ENCODE measurements at places on chromosomes 12 and 14.

DNA sequence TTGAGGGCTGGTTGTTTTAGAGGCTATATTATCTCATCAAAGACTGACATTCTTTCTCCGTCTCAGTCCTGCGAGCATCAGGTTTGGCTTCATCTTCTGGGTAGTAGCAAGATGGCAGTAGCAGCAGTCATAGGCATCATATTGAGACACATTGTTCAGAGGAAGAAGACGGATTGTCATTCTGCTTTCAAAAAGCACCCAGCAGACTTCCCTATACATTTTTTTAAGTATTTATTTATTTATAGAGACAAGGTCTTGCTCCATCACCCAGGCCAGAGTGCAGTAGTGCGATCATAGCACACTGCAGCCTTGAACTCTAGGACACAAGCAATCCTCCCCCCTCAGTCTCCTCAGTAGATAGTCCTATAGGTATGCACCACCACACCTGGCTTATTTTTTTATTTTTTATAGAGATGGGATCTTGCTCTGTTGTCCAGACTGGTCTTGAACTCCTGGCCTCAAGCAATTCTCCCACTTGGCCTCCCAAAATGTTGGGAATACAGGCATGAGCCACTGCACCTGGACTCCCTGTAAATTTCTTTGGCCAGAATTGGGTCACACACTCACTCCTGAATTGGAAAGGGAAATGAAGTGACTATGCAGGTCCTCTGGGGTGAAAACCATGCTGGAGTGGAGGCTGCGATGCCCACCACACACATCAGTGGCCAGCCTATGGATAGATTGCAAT is 125.4 kb downstream of the SLC38A6 start:
- no peak for DNase-seq

GRCh38 chr12:27824126-27824842 is 44.2 kb upstream of the MANSC4 start:
- no peak for DNase-seq

GRCh38 chr14:61923348-61923747 is 161.1 kb downstream of the SNAPC1 start:
- DNase-seq = no peak

GRCh38 chr12:105485321-105485910 is 154.9 kb downstream of the C12orf75 start:
- DNase-seq = no peak

DNA sequence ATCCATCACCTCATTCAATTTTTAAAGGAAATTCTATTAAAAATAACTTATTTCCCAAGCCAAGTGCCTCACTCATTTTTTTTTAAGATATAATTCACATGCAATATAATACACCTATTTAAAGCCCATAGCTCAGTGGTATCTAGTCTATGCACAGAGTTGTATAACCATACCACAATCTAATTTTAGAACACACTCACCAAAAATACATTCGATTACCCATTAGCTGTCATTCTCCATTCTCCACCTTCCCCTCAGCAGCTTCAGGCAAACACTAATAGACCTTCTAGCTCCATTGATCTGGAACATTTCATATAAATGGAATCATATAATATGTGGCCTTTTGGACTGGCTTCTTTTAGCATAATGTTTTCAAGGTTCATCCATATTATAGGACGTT is 49.5 kb downstream of the CLMN start:
- DNase-seq = no peak

DNA sequence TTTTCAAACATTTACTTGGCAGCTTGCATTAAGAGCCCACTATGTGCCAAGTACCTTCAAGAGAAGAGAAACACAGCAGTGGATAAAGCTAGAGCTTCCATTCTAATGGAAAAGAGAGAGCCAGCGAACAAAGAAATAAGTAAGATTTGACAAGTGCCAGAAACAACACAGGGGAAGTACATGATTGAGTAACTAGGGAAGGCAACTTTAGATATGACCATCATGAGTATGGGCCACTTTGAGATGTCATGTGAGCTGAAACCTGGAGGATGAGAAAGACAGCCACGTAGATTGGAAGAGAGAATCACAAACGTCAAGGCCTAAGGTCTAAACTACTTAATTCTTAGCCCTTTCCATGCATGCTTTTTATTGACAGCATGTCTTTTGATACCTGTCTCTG is 121.4 kb downstream of the ITPR2 start:
- DNase-seq = no peak

- DNase-seq = no peak
Observed at GRCh38 chr12:12759234-12759915, 26.1 kb upstream of the APOLD1 start.

DNA sequence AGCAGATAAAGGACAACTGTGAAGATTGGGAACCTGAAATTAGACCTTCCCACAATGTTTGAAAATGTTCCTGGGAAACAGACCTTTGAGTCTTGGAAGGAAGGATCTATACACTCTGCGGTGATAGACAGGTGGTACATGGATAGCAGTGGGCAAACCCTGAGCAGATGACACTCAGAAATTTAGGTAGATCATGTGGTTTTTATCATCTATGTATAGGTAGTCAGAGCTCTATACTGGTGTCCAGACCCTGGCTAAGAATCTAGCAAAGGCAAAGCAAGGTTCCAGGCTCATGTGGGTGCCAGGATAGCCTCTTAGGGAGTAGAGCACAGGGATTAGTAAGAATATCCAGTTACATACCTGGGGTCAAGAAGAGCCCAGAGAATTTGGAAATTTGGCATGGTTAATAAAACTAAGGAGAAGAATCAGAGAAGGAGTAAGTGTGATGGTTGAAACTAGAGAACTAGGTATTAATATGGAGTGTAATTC is 331.2 kb upstream of the FBXO33 start:
- no peak for DNase-seq

- DNase-seq = no peak
Observed at GRCh38 chr14:70597731-70598130, 2.7 kb downstream of the MED6 start.

DNA sequence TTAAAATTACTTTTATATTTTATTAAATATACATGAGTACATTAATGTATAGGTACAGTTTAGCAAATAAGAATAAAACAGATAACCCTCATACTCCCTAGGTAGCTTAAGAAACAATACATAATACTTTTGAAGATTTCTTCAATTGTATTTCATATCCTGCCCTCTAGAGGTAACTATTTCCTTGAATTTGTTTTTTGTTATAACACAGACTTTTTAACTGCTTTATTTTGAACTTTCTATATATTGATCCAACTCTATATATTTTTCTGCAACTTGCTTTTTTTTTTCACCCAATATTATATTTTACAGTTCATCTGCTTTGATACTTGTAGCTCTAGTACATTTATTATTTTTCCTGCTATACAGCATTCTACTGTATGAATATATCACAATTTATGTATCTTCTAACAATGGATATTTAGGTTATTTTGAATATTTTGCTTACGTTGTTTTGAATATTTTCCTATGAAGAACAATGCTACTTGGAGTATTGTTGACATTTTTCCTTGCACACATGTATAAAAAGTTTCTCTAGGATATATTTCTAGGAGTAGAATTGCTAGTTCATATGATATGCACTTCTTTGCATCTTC is 72.8 kb upstream of the ABCD2 start:
- DNase-seq = no peak

DNA sequence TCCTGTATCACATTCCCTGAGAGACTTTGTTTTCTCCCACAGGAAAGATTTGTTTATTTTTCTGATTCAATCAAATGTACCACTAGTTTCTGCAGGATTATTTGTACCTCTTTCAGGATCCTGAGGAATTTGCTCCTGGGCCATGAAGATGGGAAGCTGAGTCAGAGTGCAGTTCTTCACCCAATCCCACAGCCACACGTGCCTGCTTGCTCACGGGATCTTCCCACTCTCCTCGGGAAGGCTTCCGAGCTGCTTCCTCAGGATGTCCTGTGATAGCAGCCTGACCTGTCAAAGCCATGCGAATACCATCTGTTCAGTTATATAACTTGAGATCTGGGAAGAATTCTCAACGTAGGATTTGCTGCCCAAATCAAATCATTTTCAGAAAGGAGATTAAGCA is 41.8 kb upstream of the HIF1A start:
- no peak for DNase-seq

- no peak for DNase-seq
Observed at GRCh38 chr12:3885277-3886094, 12.3 kb upstream of the PARP11 start.

DNA sequence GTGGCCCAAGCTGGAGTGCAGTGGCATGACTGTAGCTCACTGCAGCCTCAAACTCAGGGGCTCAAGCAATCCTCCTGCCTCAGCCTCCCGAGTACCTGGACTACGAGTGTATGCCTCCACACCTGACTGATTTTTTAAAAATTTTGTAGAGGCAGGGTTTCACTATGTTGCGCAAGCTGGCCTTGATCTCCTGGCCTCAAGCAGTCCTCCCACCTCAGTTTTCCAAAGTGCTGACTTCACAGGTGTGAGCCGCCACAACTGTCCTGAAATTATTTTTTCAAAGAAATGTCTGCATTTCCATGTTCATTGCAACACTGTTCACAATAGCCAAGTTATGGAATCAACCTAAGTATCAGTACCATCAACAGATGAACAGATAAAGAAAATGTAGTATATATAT is 111.4 kb downstream of the FOXA1 start:
- no peak for DNase-seq

GRCh38 chr12:107514887-107515445 is 170.6 kb upstream of the PWP1 start:
- no peak for DNase-seq

GRCh38 chr14:23525611-23526010 is 26.0 kb downstream of the ZFHX2 start:
- DNase-seq = no peak

DNA sequence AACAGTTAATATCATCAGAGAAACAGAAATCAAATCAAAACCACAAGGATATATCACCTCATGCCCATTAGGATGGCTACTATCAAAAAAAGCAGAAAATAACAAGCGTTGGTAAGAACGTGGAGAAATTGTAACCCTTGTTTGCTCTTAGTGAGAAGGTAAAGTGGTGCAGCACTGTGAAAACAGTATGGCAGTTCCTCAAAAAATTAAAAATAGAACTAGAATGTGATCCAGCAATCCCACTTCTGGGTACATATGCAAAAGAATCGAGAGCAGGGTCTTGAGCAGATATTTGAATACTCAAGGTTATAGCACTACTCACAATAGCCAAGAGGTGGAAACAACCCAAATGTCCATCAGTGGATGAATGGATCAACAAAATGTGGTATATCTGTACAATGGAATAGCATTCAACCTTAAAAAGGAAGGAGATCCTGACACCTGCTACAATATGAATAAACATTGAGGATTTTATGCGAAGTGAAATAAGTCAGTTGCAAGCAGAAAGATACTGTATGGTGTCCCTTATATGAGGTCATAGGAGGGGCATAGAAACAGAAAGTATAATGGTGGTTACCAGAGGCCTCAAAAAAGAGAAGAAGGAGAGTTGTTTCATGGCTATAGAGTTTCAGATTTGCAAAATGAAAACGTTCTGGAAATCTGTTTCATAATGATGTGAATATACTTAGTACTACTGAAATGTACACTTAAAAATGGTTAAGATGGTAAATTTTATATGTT is 131.0 kb upstream of the EEA1 start:
- DNase-seq = no peak

DNA sequence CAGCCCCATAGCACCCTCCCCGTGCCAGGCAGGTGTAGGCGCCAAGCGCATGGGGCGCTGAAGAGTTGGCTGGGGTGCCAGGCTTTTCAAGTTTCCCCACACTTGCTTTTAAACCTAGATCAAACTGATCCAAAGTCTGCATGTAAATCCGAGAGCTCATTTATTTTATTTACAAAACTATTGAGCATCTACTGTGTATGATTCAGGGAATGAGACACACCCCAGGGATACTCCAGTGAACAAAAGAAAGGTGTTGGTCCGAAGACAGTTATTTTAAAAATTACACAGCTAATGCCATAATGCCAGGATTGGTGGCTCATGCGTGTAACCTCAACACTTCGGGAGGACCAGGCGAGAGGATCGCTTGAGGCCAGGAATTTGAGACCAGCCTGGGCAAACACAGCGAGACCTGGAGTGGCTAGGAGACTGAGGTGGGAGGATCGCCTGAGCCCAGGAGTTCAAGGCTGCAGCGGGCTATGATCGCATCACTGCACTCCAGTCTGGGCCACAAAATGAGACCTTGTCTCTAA is 780 bp upstream of the SLC41A2 start:
- DNase-seq = no peak

- DNase-seq = no peak
Observed at GRCh38 chr14:21278632-21279031, 1.3 kb upstream of the RPGRIP1 start.

GRCh38 chr14:31395572-31396205 is 24.7 kb downstream of the HEATR5A start:
- DNase-seq = no peak

- DNase-seq = no peak
Observed at GRCh38 chr12:52049286-52049685, 2.0 kb upstream of the NR4A1 start.

DNA sequence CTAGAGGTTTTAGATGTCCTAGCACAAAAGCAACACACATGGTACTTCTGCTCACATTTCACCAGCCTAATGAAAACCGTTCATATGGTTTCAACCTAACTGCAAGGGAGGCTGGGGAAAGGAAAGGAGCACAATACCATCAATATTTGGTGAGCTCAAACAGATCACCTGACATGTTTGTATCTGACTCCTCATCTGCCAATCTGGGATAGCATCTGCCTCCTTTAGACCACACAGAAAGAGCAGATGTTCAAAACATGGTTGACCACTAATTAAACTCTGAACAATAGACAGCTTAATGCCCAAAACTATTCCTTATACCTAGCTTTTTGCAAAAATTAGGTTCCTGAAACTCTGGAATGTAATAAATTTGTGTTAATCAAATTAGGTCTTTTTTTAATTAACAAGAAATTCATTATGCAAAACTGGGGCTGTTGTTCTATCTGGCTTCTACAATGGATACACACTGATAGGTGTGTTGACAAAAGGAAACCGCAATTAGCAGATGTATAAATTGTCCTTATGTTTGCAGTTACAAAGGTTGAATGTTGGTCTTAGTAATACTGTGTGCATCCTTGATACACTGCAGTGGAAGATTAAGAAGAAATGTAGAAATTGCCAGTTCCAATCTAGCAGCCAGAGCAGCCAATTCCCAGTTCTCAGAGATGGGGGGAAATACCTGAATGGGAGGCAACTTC is 89.3 kb downstream of the DUSP6 start:
- no peak for DNase-seq

GRCh38 chr12:129607301-129607700 is 296.5 kb downstream of the TMEM132D start:
- peak; percentile 15 for DNase-seq
